Cerebellum (tissue), 4 donors: ENCODE measurements at places on chromosomes 7 and 10. TPM values are rescaled to one million over a fixed set of nuclear protein-coding genes. Genes with fewer than 3 reads are reported as not detected.
A peak's percentile ranks its signal among the peaks of the same experiment; 100 is the strongest.

- no peak for DNase-seq
Observed at GRCh38 chr7:35736725-35737124, 41.8 kb upstream of the HERPUD2 start.

- no peak for DNase-seq
Observed at GRCh38 chr7:127589896-127590295, 1.7 kb downstream of the ARF5 start.

DNA sequence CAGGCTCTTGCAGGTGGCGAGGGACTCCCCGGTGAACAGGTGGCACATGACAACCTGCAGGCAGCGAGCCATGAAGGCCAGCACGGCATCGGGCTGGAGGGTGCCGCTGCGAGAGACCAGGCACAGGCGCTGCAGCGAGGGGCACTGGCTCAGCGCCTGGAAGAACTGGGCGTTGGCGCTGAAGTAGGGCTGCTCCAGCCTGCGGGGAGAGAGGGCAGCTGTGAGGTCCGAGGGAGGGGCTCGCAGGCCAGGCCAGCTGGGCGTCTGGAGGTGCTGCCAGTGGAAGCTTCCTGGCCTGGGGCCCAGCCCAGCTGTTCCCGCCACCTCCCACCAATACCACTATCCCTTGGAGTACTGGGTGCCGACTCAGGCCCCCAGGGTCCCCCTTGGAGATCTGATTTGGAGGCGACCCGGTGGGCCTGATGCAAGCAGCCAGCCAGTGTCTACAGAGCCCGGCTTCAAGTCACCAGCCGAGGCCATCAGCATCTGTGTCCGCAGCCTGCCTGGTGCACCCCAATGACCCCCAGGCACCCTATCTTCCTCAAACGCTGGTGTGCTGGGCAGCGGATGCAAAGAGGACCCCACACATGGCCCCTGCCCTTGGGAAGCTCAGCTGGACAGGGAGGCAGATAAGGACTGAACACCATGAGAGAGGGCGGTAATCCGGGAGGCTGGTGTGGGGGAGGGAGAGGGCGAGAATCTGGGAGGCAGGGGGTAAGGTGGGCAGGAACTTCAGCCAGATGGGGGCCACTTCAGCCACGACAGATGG, 67.8 kb upstream of the TNRC18 start:
- no peak for DNase-seq

DNA sequence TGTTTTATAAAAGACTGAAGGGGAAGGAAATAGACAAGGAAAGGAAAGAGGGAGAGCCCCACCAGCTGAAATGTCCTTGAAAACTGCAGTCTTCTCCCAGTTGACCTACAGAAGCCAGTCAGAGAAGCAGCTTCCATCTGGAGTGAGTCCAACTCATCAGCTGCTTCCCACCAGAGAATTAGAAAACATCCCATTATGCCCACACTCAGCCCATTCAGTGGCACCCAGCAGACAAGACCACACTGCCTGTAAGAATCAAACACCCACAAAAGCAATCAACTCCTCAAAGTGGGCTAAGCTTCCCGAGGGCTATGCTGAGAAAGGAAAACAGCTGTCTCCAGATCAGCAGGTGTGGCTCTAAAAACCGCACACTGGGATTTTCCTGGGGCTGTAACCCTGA, 29.6 kb upstream of the TMEM213 start:
- no peak for DNase-seq

DNA sequence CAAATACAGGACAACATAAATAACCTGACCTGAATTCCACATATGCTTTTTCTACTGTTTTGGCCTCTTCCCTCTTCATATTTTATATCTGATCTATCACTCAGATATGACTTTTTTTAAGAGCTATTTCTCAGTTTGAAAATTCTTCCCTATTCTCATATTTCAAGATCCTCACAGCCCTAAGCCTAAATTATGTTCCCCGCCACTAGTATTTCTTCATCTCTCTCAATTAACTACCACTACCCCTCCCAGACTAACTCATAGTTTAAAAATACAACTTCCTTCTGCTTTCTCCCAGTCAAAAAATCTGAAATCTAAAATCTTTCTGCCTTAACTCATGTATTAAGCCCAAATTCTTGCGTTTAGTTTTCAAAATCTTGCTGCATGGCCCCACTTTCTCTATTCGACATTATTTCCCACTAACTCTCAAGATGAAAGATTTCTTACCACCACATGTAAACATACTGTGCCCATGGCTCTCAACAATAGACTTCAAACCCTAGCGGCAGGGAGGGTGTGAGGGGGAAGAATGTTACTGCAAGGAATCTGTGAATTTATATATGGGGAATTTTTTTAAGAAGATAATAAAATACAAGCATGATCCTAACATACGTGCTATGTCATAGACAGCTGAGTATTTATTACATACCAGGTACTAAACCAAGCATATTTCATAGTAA, 64.6 kb downstream of the TFEC start:
- DNase-seq, result no peak

DNA sequence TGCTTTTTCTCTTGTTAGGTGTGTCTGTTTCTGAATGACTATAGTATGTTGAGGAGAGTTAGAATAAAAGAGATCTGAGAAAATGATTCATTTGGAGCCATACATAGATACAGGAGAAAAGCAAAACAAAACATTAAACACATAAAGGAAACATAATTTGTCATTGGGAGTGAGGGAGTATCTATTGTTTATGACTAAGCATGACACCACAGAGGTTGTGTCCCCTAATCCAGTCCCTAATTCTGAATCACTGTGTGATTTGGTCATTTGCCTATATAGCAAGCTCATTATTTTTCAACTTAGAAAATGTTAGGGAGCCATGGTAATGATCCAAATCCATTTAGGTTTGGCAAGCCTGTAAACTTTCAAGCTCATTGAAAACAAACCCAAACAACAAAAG, 132.3 kb upstream of the BMPER start:
- DNase-seq, result no peak

- DNase-seq, result peak; percentile 74
Observed at GRCh38 chr10:4498711-4499251, 327.2 kb upstream of the AKR1E2 start.

DNA sequence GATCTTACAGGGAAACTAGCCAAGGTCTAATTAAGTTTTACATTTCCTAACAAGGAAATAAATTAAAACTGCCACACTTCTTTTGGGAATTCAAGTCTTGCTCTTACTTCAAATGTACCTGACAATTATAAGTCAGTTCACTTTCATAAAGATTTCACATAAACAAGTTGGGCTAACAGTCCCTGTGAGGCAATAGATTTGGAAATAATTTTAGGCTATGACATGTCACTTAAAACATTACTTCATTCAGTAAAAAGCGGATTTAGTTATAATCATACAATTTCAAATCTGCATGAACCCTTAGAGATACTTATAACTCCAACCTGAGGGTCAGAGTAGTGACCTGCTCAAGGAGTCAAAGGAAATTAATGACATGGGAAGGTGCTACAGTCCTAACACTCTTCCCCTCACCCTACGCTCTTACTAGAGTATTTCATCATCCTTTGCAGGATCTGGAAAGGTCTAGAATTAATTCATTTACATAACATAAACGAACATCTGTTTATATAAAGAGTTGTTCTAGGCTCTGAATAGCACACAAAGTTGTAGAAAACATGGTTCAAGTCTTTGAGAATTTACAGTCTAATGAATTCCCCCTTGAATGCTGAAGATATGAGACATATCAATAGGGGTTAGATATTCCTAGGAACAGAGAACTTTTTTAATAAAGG, 32.3 kb upstream of the DNAJB12 start:
- no peak for DNase-seq

GRCh38 chr10:86258499-86258898, 108.1 kb downstream of the GRID1 start:
- DNase-seq, result no peak

GRCh38 chr7:151276666-151277590, 28.4 kb upstream of the SMARCD3 start:
- DNase-seq, result peak; percentile 78

- no peak for DNase-seq
Observed at GRCh38 chr10:121961456-121961855, 13.6 kb downstream of the NSMCE4A start.

GRCh38 chr10:119270762-119271366, 63.5 kb downstream of the GRK5 start:
- DNase-seq, result no peak

GRCh38 chr7:99012722-99013121, 131.2 kb downstream of the SMURF1 start:
- no peak for DNase-seq

DNA sequence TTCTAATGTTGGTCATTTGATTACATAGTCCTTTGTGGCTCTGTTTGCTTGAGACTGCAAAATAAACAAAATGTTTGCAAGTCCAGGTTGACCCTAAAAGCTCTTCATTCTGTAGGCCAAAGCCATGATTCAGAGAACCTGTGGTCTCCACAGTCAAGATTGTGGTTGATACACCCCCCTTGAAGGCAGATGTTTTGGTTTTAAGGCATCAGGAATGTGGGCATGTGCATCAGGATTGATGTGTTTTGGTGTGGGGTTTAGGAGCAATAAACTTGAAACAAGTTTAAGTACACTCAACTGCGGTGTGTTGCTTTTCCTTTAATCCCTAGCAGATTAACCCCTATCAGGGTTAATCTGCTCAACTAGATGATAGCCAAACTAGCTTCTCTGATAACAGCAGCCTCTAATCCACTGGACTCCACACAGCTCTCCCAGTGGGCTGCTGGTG, 379.1 kb upstream of the GALNT17 start:
- no peak for DNase-seq

DNA sequence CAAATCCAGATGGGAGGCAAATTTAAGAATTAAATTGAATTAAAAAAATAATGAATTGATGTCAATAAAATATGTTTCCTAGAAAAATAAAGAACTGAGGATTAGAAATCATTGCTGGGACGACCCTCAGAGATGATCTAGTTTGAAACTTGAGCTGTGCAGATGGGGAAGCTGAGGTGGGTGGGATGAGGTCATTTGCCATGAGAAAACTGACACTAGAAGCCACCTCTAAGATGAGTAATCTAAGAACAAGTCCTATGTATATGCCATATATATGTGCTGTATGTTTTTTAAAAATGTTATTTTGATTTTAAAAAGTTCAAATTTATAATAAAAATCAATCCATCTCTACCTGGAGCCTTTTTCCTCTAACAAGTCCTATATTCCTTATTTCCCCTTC, 135.7 kb downstream of the RSU1 start:
- DNase-seq, result no peak

DNA sequence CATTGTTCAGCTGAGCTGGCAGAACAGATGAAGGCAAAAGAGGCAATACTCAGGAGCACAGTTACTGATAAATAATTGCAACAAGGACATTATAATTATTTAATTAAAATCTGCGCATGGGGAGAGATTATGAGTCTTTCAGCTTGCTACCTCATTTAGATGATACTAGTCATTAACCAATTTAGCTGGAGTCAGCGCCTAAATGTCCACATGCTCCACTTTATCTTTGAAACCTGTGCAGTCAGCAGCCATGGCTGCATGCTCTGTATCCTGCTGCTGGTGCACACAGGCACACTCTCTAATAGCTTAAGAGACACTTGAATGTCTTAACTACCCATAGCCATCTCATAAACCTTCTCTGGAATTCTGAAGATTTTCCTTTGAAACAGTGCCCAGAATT, 196.8 kb downstream of the PPP1R3A start:
- DNase-seq, result no peak

DNA sequence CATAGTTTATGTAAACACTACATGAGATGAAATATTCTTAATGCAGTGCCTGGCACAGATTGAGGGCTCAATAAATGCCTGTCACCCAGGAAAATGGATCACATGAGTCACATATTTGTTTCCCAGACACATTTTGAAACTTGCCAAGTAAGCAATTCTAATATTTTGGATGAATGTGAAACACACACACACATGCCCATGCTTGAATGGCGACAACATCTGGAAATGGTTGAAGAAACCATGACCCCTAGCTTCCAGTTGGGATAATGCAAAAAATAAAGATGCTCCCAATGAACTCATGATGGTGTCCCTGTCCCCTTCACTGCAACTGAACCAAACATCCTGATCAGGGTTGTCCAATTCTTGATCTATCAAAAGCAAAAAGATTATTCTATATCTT, 797.3 kb downstream of the XPNPEP1 start:
- DNase-seq, result no peak

DNA sequence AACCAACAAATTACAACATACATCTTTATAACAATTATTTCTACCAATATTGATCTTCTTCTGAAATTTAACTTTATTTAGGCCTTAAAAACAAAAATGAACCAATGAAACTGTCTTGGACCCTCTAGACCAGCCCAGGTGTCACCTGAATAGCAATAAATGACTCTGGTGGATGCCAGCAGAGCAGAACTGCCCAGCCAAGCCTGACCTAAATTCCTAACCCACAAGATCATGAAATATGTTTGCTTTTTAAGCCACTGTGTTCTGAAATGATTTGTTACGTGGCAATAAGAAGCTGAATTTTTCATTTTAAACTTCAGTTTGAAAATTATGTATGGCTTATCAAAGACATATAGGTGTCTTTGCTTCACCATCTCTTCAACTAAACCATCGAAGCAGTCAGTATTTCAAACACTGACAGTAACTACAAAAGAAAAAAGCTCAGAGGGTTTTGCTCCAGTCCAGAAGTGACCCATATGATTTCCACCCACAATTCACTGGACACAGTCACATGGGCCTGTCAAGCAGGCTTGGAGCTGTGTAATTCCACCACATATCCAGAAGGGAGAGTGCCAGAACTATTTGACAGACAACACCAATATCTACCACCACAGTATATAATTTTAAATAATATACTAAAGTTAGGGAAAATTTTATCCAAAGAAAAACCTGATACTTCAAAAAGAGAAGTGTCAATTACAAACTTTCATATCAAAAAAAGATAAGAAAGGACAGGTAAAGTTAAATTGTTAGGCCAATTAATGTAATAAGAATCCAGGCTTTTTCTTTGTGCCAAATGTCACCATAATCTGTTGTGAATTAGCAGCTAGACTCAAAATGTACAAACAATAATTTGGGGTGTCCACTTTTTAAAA, 94.5 kb downstream of the KMT2C start:
- peak; percentile 15 for DNase-seq

GRCh38 chr7:1425292-1426136, 33.8 kb downstream of the MICALL2 start:
- no peak for DNase-seq

MNX1 gene
- total RNA-seq, result not detected

FGFR2 gene
- total RNA-seq, result 28.7 TPM

LRMDA gene
- total RNA-seq, result 0.91 TPM

DNA sequence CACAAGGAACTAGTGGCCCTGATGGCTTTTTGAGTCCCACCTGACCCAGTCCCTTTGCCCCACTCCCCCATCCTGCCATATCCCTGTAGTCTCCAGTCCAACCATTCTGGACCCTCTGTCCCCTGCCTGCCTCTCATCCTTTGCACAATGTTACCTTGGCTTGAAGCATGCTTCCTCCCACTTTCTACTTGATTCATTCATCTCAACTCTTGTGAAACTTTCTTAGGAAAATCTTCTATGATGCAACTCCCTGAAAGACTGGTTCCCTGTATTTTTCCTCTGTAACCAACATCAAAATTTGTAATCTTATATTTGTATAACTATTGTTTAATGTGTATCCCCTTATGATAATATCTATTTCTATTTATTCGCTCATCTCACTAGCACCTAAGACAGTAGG, 151.5 kb downstream of the LRRTM3 start:
- no peak for DNase-seq

DNA sequence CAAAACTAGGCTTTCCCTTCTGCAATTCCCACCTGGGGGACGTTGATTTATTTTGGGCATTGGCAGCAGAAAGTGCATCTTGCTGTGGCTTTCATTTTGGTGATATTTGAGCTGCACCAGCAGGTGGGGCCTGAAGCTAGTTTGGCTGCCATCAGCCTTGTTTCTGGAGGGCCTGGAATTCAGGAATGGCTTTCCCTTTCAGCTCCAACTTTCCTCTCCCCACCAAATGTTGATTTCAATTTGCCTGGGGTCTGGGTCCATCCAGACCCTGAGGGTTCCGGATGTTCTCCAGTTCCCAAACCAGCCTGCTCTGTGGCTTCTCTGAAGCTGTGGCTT, 640.4 kb downstream of the TYW1 start:
- DNase-seq, result peak; percentile 29
